ENCODE measurements at places on chromosomes 7 and 10.

GRCh38 chr10:59281861-59282260 lies 80.5 kb downstream of the FAM13C start:
- no peak for DNase-seq

DNA sequence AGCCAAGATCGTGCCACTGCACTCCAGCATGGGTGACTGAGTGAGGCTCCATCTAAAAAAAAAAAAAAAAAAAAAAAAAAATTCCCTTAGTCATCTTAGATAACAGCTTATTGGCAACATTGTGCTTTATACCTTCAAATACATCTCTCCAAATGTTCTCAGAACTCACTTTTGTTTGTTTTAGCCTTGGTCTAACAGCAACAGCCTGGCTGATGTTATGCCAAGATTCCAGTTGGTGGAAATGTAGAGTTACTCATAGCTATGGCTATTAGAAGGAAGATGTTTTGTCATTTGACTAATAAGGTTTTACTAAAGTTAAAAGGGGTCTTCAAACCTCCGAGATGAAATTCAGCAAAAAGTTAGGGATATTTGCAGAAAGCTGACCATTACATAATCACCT lies 481.4 kb downstream of the NEBL start:
- no peak for DNase-seq

- DNase-seq, result no peak
These were observed 49.5 kb upstream of the EBF3 start for GRCh38 chr10:130013335-130014262.

- no peak for DNase-seq
These were observed 101.5 kb downstream of the JCAD start for GRCh38 chr10:29957907-29958331.

GRCh38 chr10:61899663-61899996 lies 1.9 kb upstream of the ARID5B start:
- DNase-seq, result no peak

Data from GM13977 (cell line).